ENCODE measurements at places on chromosomes 5 and 9.

DNA sequence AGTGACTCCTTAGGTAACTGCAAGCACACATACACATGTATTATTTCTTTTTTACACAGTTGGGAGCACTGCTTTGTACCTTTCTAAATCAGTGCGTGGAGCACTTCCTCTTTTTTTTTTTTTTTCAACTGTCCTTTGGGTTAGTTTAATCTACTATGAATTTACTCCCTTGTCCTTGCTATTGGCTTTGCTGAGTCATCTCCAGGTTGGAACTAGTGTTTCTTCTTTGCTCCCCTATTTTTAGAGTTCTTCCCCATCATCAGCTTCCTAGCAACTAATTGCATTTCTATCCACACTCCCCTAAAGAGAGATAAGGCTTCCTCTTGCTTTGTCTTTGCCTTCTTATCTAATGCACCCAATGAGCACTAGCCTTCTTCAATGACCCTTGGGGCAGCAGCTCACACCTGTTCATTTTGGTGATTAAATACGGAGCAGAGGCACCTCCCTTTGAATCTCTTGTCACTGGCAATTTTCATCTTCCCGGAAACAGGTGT lies 24.3 kb downstream of the S100Z start:
- peaks cover 3% of the 10 kb centered on the region for H3K4me1 ChIP-seq
- no peak overlapping the region for H3K27ac ChIP-seq
- no peaks in the 10 kb centered on the region for H3K27me3 ChIP-seq

DNA sequence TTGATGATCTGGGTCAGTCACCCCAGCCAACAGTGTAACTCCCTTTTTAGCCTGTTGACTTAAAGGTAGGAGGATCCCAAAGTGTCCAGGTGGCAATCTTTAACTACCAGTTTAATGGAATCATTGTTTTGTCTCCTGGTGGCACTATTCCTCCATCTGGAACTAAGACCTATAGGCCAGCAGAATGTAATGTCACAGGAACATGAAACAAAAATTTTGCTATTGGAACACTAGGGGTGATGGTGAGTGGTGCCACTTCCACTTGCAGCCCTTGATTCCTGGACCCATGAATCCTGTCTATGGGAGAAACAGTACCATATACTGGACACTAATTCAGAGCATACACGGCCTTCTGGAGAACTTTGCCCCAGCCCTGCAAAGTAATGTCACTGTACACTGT lies 219.5 kb upstream of the RASA1 start:
- no peak for DNase-seq
- H3K36me3 ChIP-seq: peaks cover 23% of the 10 kb centered on the region
- no peak overlapping the region for H3K27ac ChIP-seq
- no peaks in the 10 kb centered on the region for H3K4me1 ChIP-seq
- no peak overlapping the region for H3K4me3 ChIP-seq

DNA sequence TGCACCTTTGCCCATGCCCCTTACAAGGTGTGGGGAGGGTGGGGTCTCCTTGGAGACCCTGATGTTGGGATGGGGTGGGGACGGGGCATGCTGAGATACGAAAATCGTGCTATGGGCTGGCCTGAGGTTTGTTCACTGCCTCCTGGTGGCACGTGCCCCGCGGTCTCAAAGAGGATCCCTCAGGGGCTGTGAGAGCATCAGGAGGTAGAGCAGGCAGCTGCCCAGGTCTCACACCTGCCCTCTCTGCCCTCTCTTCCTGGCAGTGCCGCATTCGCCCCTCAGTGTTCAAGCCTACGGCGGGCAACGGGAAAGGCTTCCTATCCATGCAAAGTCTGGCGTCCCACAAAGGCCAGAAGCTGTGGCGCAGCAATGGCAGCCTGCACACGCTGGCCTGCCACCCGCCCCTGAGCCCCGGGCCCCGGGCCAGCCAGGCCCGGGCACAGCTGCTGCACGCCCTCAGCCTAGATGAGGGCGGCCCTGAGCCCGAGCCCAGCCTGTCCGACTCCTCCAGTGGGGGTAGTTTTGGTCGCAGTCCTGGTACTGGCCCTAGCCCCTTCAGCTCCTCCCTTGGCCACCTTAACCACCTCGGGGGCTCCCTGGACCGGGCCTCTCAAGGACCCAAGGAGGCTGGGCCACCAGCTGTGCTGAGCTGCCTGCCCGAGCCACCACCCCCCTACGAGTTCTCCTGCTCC lies 6.7 kb downstream of the N4BP3 start:
- H3K4me3 ChIP-seq: no peak overlapping the region
- H3K4me1 ChIP-seq: peaks cover 8% of the 10 kb centered on the region
- no peaks in the 10 kb centered on the region for H3K27me3 ChIP-seq
- no peak overlapping the region for H3K27ac ChIP-seq
- peaks cover 34% of the 10 kb centered on the region for H3K36me3 ChIP-seq
- no peak for DNase-seq

DNA sequence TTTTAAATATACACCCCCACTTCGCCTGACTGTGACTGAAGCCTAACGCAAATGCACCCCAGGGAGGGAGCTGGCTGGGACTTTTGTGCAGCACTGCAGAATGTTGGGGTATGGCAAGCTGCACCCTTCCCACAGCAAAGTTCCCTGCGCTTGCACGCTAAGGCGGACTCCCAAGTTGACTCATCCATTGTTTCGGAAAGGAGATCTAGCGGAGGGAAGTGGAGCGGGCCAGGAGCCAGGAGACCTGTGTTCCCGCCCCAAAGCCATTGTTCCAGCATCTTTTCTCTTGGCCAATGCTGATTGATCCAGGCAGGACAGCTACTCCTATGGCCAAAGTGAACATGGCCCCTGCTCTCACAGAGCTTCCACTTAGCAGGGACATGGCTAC lies 202.9 kb downstream of the AOPEP start:
- no peaks in the 10 kb centered on the region for H3K4me1 ChIP-seq
- H3K27me3 ChIP-seq: no peaks in the 10 kb centered on the region
- H3K4me3 ChIP-seq: no peak overlapping the region
- DNase-seq: no peak
- peaks cover 2% of the 10 kb centered on the region for H3K36me3 ChIP-seq

- H3K27ac ChIP-seq: no peak overlapping the region
- no peaks in the 10 kb centered on the region for H3K36me3 ChIP-seq
- no peak for DNase-seq
Measured at GRCh38 chr5:65157906-65158603, 323.7 kb downstream of the ADAMTS6 start.

GRCh38 chr9:72443855-72444254 lies 77.6 kb upstream of the TMC1 start:
- H3K27ac ChIP-seq: no peak overlapping the region
- H3K4me3 ChIP-seq: no peak overlapping the region
- H3K36me3 ChIP-seq: no peaks in the 10 kb centered on the region
- no peaks in the 10 kb centered on the region for H3K27me3 ChIP-seq
- H3K4me1 ChIP-seq: peaks cover 2% of the 10 kb centered on the region
- DNase-seq: no peak

- no peaks in the 10 kb centered on the region for H3K4me1 ChIP-seq
- H3K27ac ChIP-seq: no peak overlapping the region
- H3K36me3 ChIP-seq: peaks cover 48% of the 10 kb centered on the region
- DNase-seq: no peak
- H3K4me3 ChIP-seq: no peak overlapping the region
- no peaks in the 10 kb centered on the region for H3K27me3 ChIP-seq
Measured at GRCh38 chr9:137832830-137833590, 44.6 kb upstream of the CACNA1B start.

DNA sequence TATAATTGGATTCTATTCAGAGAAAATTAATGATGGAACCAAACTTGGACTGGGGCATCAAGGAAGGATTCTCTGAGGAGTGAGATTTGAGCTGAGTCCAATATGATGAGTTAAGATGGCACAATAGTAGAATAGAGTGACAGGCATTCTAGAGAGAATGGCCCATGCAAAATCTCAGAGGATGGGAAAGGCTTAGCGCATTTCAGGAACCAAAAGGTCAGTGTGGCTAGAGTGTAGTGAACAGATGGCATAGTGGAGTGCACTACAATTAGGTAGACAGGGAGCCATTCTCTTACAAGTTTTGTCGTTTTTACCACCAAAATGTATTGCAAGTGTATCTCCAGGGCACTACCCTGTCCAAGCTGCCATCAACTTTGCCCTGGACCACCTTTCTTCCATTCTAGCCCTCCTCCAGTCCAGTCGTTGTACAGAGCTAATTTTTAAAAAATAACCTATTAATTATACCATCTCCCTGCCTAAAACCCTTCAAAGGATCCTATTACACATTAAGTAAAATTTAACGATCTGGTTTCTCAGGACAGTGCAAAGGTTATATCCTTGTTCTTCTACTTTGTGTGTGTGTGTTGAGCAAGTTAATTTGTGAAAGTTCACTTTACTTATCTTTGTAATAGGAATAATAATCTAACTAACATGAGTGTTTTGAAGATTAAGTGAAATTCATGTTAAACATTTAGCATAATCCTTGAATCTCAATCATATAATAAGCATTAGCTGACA lies 211.7 kb downstream of the COMMD10 start:
- peaks cover 9% of the 10 kb centered on the region for H3K36me3 ChIP-seq
- H3K27me3 ChIP-seq: no peaks in the 10 kb centered on the region
- H3K4me3 ChIP-seq: no peak overlapping the region
- H3K27ac ChIP-seq: no peak overlapping the region
- H3K4me1 ChIP-seq: no peaks in the 10 kb centered on the region

- H3K4me1 ChIP-seq: no peaks in the 10 kb centered on the region
- H3K27me3 ChIP-seq: no peaks in the 10 kb centered on the region
- H3K36me3 ChIP-seq: no peaks in the 10 kb centered on the region
- no peak overlapping the region for H3K4me3 ChIP-seq
- no peak for DNase-seq
Measured at GRCh38 chr5:158055111-158055501, 196.2 kb upstream of the CLINT1 start.

GRCh38 chr5:149113669-149114068 lies 27.6 kb upstream of the ABLIM3 start:
- H3K27ac ChIP-seq: no peak overlapping the region
- no peak overlapping the region for H3K4me3 ChIP-seq
- no peaks in the 10 kb centered on the region for H3K4me1 ChIP-seq
- H3K36me3 ChIP-seq: no peaks in the 10 kb centered on the region

DNA sequence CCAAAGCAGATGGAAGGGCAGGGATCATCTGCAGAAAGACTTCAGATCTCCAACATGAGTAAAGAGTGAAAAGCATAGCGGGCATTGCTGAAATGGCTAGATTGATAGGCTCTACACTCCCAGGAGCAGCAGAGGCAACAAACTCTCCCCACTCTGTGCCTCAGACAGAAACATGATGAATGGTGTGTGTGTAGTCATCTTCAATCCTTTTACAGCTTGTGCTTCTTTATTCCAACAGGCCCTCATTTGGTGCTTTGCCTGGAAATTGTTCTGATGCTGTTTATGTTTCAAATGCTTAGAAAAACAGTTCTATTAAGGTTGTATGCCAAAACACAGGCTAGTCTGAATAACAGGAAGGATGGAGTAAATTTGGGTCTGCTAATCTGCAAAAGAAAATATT lies 176.2 kb downstream of the DMRTA1 start:
- no peak overlapping the region for H3K27ac ChIP-seq
- DNase-seq: no peak

DNA sequence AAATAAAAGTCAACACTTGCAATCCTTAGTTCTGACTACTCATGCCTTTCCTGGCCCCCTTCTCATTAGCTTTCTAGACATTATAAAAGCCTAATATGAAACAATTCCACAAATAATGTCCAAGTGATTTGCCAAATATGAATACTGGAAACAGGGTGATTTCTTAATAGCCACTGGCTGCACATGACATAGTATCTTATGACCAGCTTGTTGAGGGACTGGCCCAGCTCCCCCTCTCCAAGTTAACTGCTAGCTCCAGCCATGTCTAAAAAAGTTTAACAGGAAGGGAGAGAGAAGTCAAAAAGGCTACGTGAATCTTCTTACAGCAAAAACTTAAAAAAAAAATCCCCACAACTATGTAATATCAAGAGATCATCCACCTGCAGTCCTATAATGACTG lies 1.5 kb downstream of the CERT1 start:
- peaks cover 11% of the 10 kb centered on the region for H3K36me3 ChIP-seq
- no peaks in the 10 kb centered on the region for H3K27me3 ChIP-seq

GRCh38 chr9:137493364-137494103 lies 34.4 kb upstream of the NSMF start:
- H3K4me1 ChIP-seq: no peaks in the 10 kb centered on the region
- no peak overlapping the region for H3K4me3 ChIP-seq
- no peaks in the 10 kb centered on the region for H3K27me3 ChIP-seq
- no peaks in the 10 kb centered on the region for H3K36me3 ChIP-seq
- no peak for DNase-seq
- no peak overlapping the region for H3K27ac ChIP-seq

- no peak overlapping the region for H3K27ac ChIP-seq
- no peaks in the 10 kb centered on the region for H3K4me1 ChIP-seq
- DNase-seq: no peak
- H3K36me3 ChIP-seq: no peaks in the 10 kb centered on the region
- peak overlapping the region; percentile 92 for H3K4me3 ChIP-seq
Measured at GRCh38 chr5:54309276-54309675, 1.1 kb downstream of the ARL15 start.

GRCh38 chr5:72015103-72015548 lies 92.1 kb upstream of the MAP1B start:
- H3K4me1 ChIP-seq: no peaks in the 10 kb centered on the region
- H3K4me3 ChIP-seq: no peak overlapping the region
- no peaks in the 10 kb centered on the region for H3K36me3 ChIP-seq
- no peak overlapping the region for H3K27ac ChIP-seq
- DNase-seq: no peak
- no peaks in the 10 kb centered on the region for H3K27me3 ChIP-seq

GRCh38 chr5:166523206-166523605 lies 1768.2 kb upstream of the WWC1 start:
- DNase-seq: no peak
- peaks cover 6% of the 10 kb centered on the region for H3K36me3 ChIP-seq
- H3K4me3 ChIP-seq: no peak overlapping the region
- H3K27ac ChIP-seq: no peak overlapping the region
- no peaks in the 10 kb centered on the region for H3K4me1 ChIP-seq
- H3K27me3 ChIP-seq: no peaks in the 10 kb centered on the region

- no peaks in the 10 kb centered on the region for H3K4me1 ChIP-seq
- no peaks in the 10 kb centered on the region for H3K27me3 ChIP-seq
- no peaks in the 10 kb centered on the region for H3K36me3 ChIP-seq
- DNase-seq: no peak
- no peak overlapping the region for H3K4me3 ChIP-seq
Measured at GRCh38 chr5:13708906-13709305, 235.6 kb downstream of the DNAH5 start.

DNA sequence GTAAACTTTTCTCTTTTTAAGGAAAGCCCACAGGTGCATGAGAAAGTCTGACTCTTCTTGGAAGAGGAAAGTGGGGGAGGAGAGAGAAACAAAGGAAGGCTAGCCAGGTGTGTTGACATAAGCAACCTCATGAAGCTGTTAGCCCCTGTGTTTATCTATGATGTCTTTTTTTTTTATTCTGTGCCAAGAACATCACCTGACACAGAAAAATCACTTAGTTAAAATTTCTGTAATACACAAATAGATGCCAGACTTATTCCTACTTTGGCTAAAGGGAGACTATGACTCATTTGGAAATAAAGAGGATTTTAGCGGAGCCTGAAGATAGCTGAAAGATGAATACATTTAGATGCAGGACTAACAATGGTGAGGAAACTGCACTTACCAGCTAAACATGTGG lies 58.3 kb downstream of the BAAT start:
- DNase-seq: no peak
- no peak overlapping the region for H3K27ac ChIP-seq
- 0 out of 3 replicates have a peak overlapping the region, but pooled peaks have one; percentile 32 for H3K4me3 ChIP-seq
- peaks cover 7% of the 10 kb centered on the region for H3K36me3 ChIP-seq
- H3K27me3 ChIP-seq: no peaks in the 10 kb centered on the region
- no peaks in the 10 kb centered on the region for H3K4me1 ChIP-seq

- H3K36me3 ChIP-seq: no peaks in the 10 kb centered on the region
- H3K4me1 ChIP-seq: no peaks in the 10 kb centered on the region
- no peaks in the 10 kb centered on the region for H3K27me3 ChIP-seq
- no peak overlapping the region for H3K27ac ChIP-seq
Measured at GRCh38 chr9:86885232-86885631, 62.1 kb downstream of the GAS1 start.

All from H9 (cell line).